ENCODE measurements at places on chromosomes 3 and 15.

GRCh38 chr3:49339581-49339940 lies 292 bp downstream of the USP4 start:
- no peak for DNase-seq

GRCh38 chr15:71410347-71410746 lies 295.1 kb downstream of the THSD4 start:
- no peak for DNase-seq

- no peak for DNase-seq
Measured at GRCh38 chr3:65888980-65889706, 149.6 kb downstream of the MAGI1 start.

GRCh38 chr3:175434561-175434960 lies 575.4 kb downstream of the NAALADL2 start:
- DNase-seq: no peak

- no peak for DNase-seq
Measured at GRCh38 chr15:73239564-73240215, 129.1 kb downstream of the HCN4 start.

DNA sequence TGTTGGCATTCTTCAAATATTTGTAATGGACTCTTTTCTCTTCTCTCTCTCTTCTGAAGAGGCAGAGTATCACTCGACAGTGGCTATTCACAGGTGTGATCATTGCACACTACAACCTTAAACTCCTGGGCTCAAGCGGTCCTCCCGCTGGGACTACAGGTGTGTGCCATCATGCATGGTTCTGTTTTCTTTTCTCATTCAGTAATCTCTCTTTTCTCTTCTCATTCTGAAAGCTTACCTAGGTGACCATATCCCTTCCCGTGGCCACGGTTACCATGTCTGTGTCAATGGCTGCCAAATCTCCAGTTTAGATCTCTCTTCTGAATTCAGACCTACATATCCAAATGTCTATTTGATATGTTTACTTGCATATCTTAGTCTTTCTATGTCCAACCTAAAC lies 96.3 kb downstream of the SOX2 start:
- DNase-seq: no peak

- DNase-seq: no peak
Measured at GRCh38 chr3:123789760-123790159, 94.4 kb downstream of the MYLK start.

GRCh38 chr3:142056656-142057330 lies 92.6 kb downstream of the TFDP2 start:
- DNase-seq: no peak

DNA sequence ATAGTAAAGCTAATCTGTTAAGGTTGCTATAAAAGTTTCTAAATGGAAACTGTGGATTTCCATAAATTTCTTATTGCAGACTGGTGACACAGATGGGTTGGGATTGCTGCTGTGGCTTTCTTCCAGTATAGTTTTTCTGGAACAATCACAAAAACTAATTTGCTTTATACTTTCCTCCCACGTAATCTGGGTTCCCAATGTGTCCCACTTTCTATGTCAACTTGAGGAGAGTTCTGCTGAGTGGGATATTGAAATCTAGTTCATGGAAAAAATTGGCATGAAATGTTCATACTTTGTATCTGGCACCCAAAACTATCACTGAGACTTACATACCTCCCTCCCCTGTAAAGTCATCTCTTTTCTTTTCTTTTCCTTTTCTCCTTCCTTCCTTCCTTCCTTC lies 126.8 kb downstream of the TGFBR2 start:
- DNase-seq: no peak

DNA sequence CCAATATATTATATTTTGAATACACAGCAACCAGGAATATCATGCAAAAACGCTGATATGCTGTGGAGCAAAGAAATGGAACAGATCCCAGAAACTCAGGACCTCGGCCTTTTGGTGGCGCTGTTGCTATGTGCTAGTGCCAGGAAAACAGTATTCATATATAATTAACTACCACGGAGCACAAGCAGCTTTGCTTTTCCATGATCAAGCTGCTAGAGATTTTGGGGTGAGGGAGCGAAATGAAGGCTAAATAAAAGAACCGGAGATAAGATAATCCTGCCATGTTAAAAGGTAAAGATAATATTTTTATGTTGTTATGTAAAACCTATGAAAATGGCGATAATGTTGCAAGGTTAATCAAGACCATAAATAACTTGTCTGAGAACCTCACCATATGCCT lies 157.7 kb upstream of the FAM3D start:
- peak; percentile 33 for DNase-seq

DNA sequence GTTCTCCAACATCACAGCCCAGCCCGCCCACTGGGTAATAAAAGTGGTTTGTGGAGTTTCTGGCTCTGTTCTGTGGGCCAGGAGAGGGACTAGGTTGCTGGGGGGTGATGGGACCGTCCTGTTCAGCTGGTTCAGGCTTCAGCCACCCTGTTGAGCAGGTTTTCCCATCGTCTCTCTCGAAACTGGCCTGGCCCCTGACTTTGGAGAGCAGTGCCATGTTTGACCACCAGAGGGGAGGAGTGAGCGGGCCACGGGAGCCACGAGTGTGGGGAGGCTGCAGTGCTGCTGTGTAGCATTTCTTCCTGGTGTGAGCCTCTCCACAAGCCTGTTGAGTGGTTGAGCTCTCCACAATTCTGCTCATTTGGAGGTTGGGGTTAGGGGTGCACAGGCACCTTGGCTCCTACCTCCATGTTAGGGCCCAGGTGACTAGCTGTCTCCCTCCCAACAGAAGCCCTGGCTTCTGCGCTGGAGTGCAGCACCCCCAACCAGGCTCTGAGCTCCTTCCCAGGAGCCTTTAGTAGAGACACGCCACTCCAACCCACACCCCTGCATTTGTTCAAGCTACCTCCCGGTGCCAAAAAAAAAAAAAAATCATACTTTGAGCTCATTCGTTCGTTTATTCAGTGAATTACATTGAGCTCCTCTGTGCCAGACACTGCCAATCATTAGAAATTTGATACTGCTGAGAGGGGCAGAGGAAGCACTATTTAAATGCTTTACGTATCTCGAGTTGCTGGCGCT lies 13.9 kb downstream of the SPINT1 start:
- DNase-seq: peak; percentile 83

DNA sequence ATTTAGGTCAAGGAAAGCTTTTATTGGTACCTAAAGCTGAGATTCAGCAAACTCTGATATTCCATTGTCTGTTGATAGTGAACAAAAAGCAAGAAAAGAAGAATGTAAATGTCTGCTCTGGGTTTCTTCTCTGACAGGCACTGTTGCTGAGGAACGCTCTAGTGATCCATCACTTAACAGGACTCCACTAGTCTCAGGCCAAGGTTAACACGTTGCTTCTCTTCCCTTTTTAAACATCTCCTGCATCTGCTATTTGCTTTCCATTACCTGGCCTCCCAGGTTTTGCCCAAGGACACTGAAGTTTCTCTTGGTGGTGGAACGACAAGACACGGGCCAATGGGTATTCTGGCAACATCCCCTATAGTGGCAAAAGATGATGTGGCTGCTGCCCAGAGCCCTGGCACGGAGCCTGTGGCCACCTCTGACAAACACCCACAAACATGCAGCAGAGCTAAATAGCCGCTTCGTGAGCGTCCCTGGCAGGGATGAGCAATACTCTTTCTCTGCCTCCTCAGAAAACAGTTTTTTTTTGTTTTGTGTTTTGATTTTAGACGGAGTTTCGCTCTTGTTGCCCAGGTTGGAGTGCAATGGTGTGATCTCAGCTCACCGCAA lies 97.8 kb upstream of the AKAP13 start:
- no peak for DNase-seq

GRCh38 chr3:49607105-49607591 lies 52.9 kb downstream of the BSN start:
- DNase-seq: no peak

GRCh38 chr3:95464346-95464745 lies 1350.0 kb upstream of the EPHA6 start:
- DNase-seq: no peak

GRCh38 chr3:60952055-60952454 lies 299.2 kb downstream of the FHIT start:
- no peak for DNase-seq

DNA sequence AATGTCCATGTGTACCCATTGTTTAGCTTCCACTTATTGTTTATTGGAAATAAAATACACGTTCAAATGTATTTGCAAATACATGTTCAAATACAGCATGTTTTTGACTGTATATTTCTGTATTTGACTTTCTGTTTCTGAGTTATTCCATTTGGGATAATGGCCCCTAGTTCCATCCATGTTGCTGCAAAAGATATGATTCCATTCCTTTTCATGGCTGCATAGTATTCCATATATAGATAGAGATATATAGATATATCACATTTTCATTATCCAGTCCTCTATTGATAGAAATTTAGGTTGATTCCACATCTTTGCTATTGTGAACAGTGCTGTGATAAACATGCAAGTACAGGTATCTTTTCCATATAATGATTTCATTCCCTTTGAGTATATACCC lies 241.4 kb upstream of the SOX2 start:
- no peak for DNase-seq

DNA sequence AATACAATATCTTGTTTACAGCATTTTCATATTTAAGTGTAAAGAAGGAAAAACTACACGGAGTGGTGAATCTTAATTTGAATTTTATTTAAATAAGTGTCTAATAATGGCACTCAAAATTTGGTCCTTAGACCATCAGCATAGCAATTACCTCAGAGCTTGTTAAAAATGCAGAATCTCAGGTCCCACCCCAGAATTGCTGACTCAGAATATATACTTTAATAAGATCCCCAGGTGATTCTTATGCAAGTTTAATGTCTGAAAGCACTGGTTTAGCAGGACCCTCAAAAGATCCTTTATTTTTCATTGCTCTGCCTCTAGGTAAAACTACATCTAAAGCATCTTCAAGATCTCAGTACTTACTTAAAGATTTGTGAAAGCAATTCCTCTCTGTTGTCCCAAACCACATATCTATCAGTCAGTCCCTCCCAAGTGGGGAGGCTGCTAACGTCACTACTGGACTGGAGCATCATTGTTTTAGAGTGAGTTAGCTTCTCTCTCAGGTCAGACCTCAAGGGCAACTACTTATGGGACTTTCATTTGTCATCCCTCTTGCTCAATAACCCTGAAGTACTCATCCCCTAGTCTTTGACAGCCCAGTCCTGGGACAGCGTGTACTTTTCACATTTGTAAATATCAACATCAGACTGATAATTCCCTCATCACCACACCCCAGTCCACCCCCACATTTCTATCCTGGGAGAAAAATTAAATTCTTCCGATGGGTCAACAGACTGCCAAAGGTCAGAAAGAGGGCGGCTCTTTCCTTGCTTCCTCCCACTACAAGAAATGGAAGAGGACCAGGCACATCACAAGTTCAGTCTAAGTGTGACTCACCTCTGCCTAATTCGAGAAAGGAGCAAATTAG lies 76.7 kb downstream of the CBLB start:
- DNase-seq: no peak

Data from GM20000 (cell line).